ENCODE measurements at places on chromosomes 1 and 21.
A peak's percentile ranks its signal among the peaks of the same experiment; 100 is the strongest.

GRCh38 chr1:50976111-50976889 is 6.3 kb downstream of the CDKN2C start:
- no peak for DNase-seq

GRCh38 chr1:208318150-208318734 is 74.1 kb upstream of the PLXNA2 start:
- no peak for DNase-seq

GRCh38 chr1:155083052-155083541 is 4.5 kb downstream of the EFNA3 start:
- no peak for DNase-seq

- no peak for DNase-seq
These were observed 12.2 kb downstream of the TGFB2 start for GRCh38 chr1:218357211-218357892.

DNA sequence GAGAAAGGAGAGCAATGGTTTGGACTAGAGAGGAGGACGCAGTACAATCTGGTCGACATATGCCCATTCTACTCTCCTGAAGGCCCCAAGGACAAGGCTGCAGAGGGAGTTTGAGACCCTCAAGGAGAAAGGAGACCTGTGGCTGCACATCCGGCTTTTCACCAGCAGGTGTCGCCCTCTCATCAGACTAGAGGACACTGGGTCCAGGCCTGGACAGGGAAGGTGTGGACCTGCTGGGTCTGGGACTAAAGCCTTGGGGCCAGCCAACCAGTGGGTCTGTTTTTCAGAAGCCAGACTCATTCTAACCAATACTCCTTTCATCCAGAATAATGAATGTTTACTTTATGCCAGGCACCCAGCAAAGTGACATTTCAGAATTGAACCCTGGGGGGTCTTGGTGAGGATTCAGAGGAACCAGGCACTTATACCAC is 5.0 kb downstream of the SRARP start:
- peak; percentile 66 for DNase-seq

GRCh38 chr1:41617336-41617735 is 132.9 kb upstream of the EDN2 start:
- no peak for DNase-seq

GRCh38 chr1:91567583-91567982 is 66.9 kb downstream of the CDC7 start:
- no peak for DNase-seq

- no peak for DNase-seq
These were observed 142.6 kb downstream of the AJAP1 start for GRCh38 chr1:4797016-4797410.

DNA sequence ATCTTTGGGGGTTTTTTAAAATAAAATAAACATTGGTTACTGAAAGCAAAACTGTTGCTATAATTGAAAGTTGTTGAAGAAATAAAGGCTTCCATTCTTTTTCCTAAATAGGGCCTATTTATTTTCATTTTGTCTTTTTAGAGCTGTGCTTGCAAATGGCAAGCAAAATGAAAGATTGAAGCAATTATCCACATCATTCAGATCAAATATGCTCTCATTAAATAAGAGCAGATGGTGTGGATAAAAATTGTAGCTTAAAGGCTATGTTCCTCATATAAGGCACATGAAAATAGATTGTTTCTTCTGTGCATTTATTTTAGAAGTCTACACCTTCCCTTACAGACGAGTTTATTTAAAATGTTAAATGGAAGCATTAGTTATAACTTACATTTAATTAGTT is 1317.7 kb downstream of the MRPL39 start:
- DNase-seq, result no peak

DNA sequence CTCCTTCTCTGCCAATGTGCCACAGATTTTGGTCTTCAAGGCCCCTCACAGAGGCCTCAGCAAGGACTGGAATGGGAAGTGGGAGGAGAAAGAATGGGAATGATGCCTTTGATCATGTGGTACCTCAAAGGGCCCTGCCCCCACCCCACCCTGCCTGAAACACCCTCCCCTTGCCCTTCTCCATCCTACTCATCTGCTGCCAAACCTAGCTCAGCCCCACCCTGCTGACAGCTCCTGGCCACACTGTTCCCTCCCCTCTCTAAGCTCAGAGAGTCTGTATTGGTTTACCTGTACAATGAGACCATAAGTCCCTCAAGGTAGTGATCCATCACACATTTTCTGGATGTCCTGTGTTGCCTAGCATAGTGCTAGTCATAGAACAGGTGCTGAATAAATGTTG is 6.7 kb upstream of the ARHGAP30 start:
- no peak for DNase-seq

DNA sequence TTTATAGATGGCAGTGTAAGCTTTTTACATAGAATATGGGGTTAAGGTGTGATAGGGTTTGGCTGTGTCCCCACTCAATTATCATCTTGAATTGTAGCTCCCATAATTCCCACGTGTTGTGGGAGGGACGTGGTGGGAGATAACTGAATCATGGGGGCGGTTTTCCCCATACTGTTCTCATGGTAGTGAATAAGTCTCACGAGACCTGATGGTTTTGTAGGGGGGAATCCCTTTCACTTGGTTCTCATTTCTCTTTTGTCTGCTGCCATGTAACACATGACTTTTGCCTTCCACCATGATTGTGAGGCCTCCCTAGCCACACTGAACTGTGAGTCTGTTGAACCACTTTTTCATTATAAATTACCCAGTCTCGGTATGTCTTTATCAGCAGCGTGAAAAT is 290.3 kb upstream of the B3GALT2 start:
- DNase-seq, result no peak

DNA sequence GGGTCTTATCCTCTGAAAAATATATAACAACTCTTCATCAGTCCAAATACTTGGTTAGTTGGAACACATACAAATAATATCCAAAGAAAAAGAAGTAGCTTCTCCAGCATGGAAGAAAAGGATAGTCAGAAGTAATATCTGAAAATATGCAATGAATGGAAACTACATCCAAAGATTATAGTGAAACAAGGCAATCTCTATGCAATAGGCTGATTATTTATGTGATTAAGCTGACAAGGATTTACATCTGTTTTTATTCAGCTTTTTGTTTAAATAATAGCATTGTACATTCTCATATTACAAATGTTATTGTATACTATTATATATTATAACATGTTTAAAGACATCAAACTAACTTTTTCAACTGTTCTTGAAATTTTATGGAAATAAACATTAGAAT is 15.3 kb upstream of the TGFBR3 start:
- DNase-seq, result no peak

DNA sequence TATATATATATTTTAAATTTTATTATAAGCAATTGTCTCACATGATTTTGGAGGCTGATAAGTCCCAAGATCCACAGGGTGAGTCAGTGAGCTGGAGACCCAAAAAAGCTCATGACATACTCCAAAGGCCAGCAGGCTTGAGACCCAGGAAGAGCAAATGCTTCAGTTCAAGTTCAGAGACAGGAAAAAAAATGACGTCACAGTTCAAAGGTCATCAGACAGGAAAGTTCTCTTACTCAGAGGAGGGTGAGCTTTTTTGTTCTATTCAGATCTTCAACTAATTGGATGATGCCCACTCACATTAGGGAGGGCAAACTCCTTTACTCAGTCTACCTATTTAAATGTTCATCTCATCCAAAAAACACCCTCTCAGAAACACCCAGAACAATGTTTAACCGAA is 18.2 kb downstream of the RXRG start:
- no peak for DNase-seq

DNA sequence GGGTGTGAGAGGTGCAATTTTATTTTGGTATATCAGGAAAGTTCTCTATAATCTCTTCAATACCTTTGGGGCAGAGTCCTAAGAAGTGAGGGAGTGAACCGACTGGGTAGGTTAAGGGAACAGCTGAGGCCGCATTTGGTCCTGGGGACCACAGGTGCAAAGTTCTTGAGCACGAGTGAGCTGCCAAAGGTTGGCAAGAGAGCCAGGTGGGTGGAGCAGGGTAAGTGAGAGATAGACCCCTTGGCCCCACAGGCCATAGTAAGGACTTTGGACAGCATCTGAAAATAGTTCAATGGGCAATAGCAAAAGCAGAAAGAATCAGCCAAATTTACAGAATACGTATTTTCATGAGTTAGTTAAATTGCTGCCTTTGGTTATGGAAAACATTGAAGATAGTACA is 11.0 kb upstream of the NID1 start:
- no peak for DNase-seq

DNA sequence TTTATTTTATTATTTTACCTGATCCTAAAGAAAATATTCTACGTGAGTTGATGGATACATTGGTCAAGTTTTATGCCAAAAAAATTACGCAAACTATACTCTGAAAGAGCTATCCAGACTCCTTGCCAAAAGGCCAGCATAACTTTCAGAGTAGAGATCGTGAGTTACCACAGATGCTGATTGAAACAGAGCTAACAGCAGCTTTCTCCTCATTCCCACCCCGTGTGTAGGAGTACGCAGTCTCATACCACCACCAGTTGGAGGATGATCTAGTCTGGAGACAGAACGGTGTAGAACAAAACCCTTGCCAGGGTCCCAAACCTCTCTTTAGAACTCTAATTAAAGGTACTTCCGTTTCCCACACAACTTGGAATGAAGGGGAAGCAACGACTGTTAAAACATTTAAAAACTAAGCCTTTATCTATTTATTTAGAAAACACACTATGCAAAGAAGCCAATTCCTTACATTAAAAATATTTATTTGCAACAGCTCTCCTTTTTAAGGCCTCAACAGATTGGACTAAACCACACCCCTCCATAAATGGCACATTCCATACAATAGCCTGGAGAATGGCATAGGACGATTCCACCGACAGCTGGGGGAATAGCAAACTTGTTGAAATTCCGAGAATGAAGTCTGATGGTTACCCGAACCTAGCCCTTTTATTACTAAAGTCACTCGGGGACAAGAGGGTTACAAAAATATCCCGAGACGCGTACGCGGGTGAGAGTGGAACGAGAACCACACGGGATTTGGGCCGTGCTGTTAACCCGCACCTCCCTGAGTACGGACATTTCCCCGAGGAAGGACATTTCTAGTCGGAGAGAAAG is 1.4 kb downstream of the NUCKS1 start:
- DNase-seq, result no peak

- no peak for DNase-seq
These were observed 6.4 kb upstream of the BRWD1 start for GRCh38 chr21:39319814-39320332.

GRCh38 chr1:230157420-230158390 is 90.7 kb downstream of the GALNT2 start:
- no peak for DNase-seq

DNA sequence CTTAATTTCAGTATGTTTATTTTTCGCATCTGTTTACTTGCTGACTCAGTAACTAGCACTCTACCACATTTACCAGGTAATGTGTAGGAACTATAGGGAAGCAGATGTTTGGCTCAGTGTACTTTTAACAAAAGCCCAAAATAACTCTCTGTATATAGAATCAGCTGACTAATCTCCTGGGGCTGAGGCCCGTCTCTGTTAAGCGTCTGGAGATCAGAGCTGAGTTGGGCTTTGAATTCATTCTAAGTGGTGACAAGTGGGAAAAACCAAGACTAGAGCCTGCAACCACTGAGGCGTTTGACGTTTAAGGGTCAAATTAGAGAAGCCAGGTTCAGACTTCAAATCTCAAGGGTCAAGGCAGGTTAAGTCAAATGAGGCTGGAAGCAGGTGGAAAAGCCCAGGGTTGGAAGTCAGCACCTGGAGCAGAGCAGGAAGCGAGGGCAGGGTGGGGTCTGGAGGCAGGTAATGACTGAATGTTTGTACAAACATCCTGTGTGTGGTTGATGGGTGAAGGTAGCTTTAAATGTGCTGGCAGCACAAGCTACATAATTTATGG is 56.8 kb upstream of the LYST start:
- DNase-seq, result no peak

GRCh38 chr1:43348809-43349593 is 9.8 kb upstream of the CDC20 start:
- peak; percentile 93 for DNase-seq

GRCh38 chr1:9785406-9785805 is 38.4 kb downstream of the CLSTN1 start:
- DNase-seq, result no peak

GRCh38 chr1:164611754-164612642 is 53.0 kb downstream of the PBX1 start:
- DNase-seq, result no peak

DNA sequence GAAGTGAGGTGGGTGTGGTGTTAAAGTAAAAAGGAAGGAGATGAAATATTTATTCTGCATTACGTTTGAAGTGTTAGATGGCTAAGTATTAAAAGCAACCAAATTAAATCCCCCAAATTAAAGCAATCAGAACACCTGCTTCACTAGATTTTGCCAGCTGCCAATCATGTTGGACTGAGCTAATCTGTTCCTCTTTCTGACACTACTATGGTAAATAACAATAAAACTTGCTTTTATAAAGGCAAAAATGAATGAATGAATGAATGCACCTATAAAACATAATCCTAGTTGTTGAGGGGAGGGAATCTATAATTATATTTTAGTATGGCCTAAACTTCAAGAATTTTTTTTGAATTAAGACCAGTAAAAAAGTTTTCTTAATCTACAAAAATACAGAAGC is 51.0 kb downstream of the RAB3GAP2 start:
- no peak for DNase-seq

- DNase-seq, result peak; percentile 9
These were observed 2.1 kb downstream of the DISP3 start for GRCh38 chr1:11481019-11481418.

- DNase-seq, result no peak
These were observed 26.7 kb downstream of the RTCA start for GRCh38 chr1:100292711-100293110.

- no peak for DNase-seq
These were observed 426.7 kb upstream of the RUNX1 start for GRCh38 chr21:35475762-35476161.

Measured in NT2/D1 (cell line).